ENCODE measurements at places on chromosomes 5 and 9.

GRCh38 chr5:149518620-149519019 lies 32.6 kb downstream of the CSNK1A1 start:
- DNase-seq: no peak

- no peak for DNase-seq
These were observed 50.1 kb upstream of the ZNF608 start for GRCh38 chr5:124796495-124796894.

GRCh38 chr9:4892501-4893194 lies 92.4 kb upstream of the JAK2 start:
- no peak for DNase-seq

GRCh38 chr9:26802921-26803320 lies 89.7 kb downstream of the CAAP1 start:
- DNase-seq: no peak

GRCh38 chr9:111610845-111611244 lies 11.4 kb upstream of the PTGR1 start:
- no peak for DNase-seq

- no peak for DNase-seq
These were observed 252.4 kb upstream of the IRX1 start for GRCh38 chr5:3343211-3343610.

GRCh38 chr5:73693573-73694061 lies 67.6 kb downstream of the ARHGEF28 start:
- peak; percentile 15 for DNase-seq

- DNase-seq: no peak
These were observed 54.6 kb downstream of the SCAI start for GRCh38 chr9:125088752-125089151.

DNA sequence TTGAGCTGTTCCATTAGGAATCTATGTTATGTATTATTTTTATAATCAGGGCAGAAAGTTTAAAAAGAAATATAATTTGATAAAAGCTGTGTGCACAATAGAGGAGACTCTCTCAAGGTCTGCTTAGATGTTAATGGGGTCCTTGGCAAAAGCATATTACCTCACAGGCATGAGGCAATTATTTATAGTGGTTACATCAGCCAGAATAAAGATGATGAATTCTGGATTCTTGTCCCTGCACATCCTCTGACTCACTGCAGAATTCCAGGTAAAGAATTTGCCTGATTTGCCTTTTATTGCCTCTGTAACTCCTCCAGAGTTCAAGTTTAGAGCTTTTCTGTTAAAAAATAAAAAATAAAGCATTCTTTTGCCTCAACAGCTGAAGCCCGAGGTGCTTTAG lies 253.6 kb downstream of the MAST4 start:
- DNase-seq: no peak

DNA sequence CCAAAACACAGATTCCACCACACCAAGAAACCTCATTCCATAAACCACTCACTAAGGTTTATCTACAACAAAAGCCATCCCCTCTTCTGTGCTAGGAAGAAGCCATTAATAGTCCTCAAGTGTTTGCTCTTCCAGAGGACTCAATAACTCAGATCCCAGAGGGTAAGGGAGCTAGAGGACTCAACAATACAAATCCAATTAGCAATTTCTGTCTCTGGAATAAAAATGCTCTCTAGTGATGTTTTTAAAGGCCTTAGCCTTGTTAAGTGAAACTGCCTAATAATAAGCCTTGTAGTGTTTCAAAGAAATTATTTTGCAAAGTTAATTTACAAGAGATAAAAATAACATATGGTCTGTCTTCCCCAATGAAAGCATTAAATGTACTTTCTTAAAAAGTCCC lies 942.4 kb downstream of the CDH12 start:
- DNase-seq: no peak

GRCh38 chr5:124743602-124744169 lies 2.8 kb downstream of the ZNF608 start:
- no peak for DNase-seq

DNA sequence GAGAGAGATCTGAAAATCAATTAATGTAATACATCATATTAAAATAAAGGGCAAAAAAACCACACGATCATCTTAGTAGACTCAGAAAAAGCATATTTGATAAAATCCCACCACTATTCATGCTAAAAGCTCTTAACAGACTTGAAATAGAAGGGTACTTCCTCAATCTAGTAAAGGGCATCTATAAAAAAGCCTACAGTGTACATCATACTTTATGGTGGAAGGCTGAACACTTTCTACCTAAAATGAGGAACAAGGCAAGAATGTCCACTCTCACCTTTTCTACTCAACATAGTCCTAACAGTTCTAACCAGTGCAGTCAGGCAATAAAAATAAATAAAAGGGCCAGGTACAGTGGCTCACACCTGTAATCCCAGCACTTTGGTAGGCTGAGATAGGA lies 38.9 kb downstream of the POLK start:
- no peak for DNase-seq

GRCh38 chr9:13991395-13991794 lies 322.5 kb downstream of the NFIB start:
- DNase-seq: no peak

DNA sequence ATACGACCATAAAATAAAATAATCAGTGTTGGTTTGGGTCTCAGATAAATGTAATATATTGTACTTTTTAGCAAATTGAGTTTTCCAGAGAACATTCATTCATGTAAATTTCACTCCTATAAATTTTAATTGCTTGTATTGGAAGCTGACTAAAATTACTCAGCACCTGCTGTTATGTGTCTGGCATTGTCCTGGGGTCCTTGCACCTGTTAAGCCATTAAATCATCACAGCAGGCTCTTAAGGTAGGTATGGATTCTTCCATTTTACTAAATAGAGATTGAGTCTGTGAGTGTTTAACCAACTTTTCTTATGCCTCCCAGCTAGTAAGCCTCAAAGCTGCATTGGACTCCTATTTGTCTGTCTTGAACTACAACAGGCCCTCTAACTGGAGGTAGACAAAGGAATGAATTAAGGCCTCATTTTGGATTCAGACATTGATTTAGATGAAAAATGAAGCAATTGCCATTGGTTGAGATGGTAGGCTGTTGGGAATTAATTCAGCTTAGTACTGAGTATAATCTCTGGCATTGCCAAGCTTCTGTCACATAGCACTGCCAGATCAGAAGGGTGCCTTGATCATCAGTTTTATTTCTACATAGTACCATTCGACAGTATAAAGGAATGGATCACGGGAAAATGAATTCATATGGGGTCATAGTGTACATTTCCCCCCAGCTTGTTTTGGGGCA lies 78.9 kb downstream of the PARP8 start:
- DNase-seq: no peak

DNA sequence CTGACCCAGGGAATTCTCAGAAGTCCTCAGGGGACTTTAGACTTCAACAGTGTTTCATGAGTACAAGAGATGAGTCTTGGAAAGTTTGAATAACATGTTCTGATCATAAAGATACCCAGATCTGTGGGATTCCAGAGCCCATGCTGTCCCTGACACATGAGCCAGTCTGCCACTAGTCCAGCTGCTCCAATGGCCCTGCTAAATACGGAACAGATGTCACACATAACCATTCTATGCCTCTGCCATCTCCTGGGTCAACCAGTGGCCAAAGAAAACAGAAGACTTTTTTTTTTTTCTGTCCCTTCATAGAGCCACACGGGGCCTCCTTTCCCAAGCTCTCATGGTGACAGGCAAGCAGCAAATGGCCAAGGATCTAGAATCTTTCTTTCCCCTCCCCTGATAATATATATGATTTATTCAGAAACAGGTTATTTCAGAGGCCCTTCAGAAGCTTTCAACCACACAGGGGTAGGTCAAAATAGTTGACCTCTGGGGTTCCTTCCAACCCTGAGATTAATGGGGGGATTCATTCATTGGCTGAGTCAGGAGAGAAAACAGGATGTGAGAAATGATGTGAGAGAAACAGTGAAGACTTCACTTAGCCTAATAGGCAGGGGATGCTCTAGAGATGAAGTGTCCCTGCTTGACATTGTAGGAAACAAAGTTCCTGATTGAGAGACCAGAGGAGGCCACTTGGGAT lies 367.7 kb downstream of the CDK5RAP2 start:
- no peak for DNase-seq

- no peak for DNase-seq
These were observed 130.8 kb upstream of the POC5 start for GRCh38 chr5:75848077-75848476.

DNA sequence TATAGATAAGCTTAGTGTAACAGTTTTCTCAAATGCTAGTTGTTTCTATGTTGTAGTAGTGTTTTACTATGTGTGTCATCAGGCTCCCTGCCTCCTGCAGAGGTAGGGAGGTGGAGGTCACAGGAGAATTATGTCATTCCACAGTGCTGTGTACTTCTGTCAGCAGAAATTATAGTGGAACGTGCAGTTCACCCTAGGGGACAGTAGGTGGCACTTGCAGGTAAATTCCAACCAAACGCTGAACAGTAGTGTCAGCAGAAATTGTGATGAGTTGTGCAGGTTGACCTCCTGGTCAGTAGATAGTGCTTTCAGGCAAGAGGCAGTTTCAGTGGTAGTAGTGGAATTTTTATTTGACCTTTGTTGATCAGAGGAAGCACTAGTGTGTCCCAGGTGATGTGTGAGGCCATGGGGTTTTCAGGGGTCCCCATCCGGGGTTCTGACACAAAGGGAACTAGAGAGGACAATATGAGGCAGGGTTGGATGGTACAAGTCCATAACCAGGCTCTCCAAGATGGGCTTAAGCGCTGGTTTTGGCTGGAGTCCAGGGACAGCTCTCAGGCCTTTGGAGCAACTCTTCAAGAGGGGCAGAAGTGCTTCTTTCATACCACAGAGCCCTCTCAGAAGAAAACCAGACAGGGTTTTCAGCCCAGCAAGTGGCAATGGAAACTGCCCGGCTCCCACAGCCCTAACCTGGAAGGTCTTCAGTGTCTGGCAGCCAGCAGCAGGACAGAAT lies 402.9 kb downstream of the CYLC2 start:
- DNase-seq: peak; percentile 6

DNA sequence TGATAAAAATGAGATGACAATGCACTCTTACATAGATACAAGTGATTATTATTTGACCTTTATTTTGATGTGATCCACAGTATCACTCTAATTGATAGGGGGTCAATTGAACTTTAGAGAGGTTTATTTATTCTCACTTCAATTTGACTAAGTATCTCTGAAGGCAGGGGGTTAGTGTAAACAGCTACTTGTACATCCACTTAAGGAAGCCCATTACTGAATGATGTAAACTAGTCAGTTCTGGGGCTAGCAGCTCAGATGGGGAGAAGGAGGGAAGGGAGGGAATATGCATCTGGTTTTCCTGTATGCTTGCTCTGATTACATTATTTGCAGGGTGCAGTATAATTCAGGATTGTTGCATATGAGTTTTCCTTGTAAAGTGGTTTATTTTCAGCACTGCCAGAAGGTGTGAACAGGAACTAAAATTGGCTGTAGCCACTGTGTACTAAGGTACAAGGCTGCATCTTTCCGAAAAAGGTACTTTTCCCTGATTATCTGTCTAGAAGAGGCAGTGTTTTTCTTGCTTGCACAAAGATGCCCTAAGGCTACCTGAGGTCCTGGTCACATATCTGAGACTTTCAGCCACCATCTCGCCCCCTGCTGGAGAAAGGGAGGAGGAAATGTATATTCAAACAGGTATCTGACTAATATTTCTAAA lies 51.2 kb downstream of the MRPS27 start:
- DNase-seq: peak; percentile 60

DNA sequence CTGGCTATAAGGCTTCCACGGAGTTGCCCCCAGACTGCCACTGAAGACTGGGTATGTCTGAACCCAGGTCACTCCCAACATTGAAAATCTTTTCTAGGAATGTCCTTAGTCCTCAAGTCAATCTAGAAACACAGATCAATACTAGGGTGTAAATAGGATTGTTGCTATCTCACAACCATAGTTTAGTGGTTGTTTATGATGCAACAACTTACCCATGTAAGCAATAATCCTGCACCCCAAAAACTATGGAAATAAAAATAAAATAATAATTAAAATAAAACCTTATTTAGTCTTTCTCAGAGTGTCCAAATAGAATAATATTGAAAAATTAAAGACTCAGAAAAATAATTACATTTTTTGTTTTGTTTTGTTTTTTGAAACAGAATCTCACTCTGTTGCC lies 66.3 kb upstream of the FUBP3 start:
- no peak for DNase-seq

DNA sequence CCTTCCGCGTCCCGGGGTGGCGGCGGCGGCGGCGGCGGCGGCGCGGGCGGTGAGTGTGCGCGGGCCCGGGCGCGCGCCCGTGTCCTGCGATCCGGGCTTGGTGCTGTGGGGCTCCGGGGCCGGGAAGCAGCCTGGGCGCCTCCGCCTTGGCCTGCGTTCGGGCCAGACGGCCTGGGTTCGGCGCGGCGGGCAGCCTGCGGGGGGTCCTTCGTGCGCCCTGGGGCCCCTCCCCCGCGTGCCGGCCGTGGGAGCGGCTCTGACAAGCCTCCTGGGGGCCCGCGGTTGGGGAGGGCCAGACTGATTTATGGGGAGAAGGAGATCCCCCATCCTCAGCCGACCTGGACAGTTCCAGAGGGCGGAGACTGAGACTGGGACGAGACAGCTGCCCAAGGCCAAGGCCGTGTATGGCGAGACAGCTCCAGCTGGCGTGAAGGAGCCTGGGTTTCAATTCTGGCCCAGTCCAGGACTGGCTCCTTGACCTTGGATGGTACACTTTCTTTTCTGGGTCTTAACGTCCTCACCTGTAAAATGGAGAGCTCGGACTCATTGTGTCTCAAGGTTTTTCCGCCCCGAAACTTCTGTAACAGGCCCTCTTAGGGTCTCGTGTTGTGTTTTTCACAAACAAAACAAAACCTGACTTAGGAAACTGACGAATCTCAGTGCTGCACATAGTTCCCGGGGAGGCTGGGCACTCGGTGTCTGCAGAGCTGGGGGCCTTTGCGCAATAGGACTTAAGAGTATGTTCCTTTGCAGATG lies 603 bp downstream of the TMEM268 start:
- peak; percentile 29 for DNase-seq

GRCh38 chr5:43891112-43891511 lies 288.1 kb downstream of the NNT start:
- DNase-seq: no peak

- DNase-seq: no peak
These were observed 3.1 kb upstream of the HOMER1 start for GRCh38 chr5:79516986-79517385.

GRCh38 chr9:12183321-12183720 lies 509.9 kb upstream of the TYRP1 start:
- DNase-seq: no peak

GRCh38 chr9:127253446-127253845 lies 11.1 kb upstream of the GARNL3 start:
- DNase-seq: no peak

DNA sequence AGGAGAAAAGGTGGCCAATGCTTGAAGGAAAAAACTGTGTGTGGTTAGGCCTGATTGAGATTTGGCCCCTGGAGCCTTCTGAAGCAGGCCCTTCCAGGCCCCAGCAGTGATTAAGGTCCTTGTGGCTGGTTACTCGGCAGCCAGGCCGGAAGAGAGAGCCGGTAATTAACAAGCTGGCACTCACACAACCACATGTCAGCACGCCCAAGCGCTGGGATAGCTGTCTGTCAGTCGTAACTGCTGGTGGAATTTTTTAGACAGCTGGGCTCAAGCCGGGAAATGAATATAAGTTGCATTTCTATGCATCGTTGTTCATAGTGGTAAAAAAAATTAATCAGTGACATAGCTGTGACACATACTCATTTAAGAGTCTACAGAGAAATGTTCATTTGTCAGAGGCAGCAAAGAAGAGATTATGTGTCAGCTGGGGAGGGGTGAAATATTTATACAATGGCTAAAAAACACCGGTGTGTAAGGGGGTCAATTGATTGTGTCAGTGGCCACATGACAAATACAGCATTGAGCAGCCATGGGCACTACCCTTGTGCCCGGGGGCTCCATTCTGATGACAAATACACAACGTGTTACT lies 13.7 kb upstream of the ARAP3 start:
- DNase-seq: no peak
